ENCODE measurements at places on chromosomes 1 and 21.

- no peak for DNase-seq
Measured at GRCh38 chr1:246533371-246533905, 26.4 kb upstream of the SMYD3 start.

DNA sequence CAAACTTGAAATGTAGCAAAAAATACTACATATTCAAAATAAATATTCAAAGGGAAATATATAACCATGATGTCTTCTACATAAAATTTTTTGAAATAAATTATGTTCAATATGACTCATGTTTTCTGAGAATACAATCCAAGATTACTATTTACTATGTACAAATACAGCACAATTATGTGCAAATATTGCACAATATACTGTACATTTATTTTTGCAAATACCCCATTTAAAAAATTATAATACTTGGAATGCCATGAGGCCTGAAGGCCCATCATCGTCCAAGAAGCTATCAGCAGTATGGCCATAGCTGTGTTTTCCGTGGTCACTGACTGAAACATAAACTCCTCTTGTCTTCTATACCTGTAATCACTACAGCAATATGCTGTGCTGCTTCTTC, 12.3 kb downstream of the CCDC181 start:
- DNase-seq, result no peak

DNA sequence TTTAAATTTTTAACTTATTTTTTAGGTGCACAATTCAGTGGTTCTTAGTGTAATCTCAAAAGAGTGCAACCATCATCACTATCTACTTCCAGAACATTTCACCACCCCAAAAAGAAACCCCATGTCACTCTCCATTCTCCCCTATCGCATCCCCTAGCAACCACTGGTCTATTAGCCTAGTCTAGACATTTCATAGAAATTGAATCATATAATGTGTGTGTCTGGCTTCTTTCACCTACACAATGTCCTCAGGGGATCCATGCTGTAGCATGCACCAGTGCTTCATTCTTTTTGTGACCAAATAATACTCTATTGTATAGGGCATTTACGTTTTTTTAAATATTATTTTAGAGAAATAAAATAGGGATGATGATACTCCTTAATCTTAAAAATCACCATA, 64.7 kb downstream of the JAK1 start:
- DNase-seq, result no peak

- peak; percentile 71 for DNase-seq
Measured at GRCh38 chr1:17437580-17438317, 1.7 kb downstream of the RCC2 start.

GRCh38 chr1:59549066-59549837, 252.4 kb downstream of the FGGY start:
- DNase-seq, result no peak

- DNase-seq, result no peak
Measured at GRCh38 chr1:39926820-39927219, 25.1 kb upstream of the MYCL start.

- DNase-seq, result no peak
Measured at GRCh38 chr1:118989006-118989815, 1.1 kb upstream of the TBX15 start.

DNA sequence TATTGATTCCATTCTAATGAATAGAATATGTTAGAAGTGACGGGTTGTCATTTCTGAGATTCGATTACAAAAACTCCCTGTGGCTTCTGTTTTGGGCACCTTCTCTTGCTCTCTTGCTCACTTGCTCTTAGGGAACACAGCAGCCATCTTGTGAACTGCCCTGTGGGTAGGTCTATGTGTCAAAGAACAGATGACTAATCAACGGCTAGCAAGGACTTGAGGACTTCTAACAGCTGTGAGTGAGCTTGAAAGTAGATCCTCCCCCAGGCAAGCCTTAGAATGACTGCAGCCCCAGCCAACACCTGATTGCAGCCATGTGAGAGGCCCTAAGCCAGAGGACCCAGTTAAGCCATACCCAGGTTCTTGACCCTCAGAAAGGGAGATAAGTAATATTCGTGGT, 49.3 kb downstream of the AZIN2 start:
- no peak for DNase-seq

DNA sequence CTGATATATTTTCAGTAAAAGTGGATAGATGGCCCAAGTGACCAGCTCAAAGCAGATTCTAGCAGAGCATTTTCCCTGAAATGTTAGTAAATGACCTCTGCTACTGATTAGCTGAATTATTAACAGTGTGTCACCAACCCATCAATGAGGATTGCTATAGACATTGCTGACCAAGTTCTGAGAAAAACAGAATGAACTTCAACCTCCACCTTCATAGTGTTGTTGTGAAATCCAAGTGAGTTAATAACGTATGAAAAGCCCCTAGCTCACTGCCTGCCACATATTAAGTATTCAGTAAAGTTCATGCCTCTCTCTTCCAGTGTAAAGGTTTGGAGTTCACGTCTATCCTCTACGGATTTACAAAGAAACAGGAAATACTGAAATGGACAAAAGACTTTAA, 15.8 kb downstream of the PLPP3 start:
- DNase-seq, result no peak

GRCh38 chr21:41366522-41367151, 4.8 kb downstream of the MX2 start:
- no peak for DNase-seq

- DNase-seq, result no peak
Measured at GRCh38 chr1:30715216-30715615, 8.2 kb downstream of the MATN1 start.

- no peak for DNase-seq
Measured at GRCh38 chr1:3865606-3866160, 8.4 kb downstream of the DFFB start.

DNA sequence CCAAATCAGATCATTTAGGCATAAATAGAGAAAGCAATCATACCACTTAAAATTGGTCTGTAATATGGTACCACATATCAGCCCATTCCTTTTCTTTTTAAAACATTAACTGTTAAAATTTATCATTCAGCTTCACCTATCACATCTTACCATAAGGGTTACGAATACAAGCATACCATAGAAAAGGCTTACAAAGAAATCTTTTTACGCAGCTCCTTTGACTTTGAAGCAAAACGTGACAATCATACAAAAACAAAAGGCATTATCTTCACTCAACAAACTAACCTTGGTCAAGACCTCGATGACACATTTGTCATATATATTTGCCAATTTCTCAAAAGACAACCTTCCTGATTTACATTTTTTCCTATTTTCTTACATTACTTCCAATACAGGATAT, 169.0 kb downstream of the SMYD3 start:
- no peak for DNase-seq

GRCh38 chr1:192170196-192170984, 12.1 kb downstream of the RGS18 start:
- no peak for DNase-seq

DNA sequence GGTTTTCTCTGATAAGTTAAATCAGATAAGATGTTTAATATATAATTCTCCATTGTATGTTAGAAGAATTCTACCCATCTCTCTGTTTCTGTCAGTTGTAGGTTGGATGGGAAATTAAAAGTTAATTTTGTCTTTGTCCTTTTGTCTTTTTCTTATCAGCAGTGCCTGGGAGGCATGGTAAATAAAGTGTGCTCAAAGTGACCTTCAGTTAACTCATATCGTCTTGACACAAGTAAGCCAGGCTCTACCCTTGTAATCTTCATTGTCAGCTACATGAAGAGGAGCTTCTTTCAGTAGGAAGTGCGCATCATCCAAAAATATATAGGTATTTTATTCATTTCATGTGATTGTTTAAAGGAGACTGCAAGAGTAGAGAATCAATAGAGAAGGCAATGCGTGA, 138.9 kb upstream of the NRIP1 start:
- no peak for DNase-seq

DNA sequence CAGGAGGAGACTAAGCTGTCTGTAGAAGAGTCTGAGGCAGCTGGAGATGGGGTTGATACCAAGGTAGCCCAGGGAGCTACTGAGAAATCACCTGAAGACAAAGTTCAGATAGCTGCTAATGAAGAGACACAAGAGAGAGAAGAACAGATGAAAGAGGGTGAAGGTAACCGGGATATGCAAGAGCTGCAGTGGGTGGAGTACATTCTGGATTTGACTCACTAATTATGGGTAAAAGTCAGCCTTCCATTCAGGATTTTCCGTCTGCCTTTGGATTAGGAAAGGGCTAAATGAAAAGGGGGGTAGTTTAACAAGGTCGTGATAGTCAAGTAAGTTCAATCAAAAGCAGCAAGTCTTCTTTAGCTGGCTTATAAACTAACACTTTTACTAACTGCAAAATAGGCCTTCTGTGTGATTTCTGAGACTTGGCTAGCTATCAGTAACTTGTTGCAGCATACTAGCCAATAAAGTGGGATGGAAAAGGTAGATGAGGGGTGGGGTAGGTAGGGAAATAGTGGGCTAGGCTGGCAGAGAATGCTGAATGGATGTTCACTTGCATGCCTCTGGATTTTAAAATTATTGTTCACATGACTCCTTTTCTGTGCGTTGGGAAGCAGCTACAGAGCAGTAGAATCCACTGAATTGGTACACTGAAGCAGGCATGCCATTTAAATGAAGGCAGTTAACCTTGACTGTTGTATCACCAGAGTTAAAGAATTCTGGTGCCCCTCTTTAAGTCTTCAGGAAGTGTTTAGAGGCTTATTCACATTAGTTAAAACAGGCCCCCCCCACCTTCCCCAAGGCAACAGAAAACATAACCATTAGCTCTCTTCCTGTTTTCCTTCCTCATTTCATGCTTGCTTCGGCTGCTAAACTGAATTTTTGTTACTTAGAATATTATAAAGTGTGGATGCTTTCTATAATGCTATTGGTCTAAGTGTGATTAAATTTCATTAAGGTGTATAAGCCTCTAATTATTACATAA, 15.4 kb downstream of the CCDC17 start:
- DNase-seq, result no peak

GRCh38 chr1:53837646-53837923, 511 bp downstream of the NDC1 start:
- DNase-seq, result no peak

DNA sequence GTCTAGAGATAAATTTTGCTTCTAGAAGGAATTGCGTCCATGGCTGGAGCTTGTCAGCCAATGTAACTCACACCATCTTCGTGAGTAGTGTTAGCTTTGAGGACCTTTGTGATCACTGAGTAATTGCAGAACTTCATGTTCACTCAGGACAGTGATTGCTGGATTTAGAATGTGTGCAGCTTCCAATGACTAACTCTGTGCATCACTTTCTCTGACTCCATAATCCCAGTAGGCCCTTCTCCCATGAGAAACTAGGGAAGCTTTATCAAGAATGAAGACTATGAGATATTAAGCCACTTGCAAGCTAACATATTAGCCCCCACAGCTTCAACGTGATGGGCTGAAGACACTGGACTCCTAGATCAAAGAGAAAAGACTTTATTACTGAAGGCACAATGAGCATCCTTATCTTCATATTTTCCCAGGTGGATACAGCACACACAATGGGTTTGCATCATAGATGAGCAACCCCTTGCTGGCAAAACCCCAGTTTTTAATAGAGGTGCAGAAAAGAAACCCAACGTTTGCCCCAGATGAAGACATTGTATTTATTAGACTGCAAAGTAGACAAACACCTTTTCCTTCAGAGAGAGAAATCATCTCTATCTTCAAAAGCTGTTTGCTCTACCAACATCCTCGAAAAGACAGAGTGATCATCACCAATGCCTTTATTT, 561.0 kb downstream of the LTN1 start:
- DNase-seq, result no peak

DNA sequence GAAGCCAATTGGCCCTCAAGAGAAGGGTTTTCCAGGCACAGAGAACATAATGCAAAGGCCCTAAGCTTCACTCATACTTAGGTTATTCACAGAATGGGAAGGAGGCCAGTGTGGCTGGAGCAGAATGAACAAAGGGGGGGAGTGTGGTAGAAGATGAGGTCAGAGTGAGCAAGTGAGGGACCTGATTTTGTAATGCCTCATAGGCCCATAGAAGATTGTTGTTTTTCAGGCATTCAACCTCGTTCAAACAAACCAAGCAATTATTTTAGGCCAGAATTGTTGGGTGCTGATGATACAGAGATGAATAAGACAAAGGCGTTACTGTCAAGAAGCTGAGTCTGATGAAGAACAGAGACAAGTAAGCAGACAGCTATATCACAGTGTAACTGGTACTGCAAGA, 54.5 kb upstream of the RAP1A start:
- DNase-seq, result no peak

- no peak for DNase-seq
Measured at GRCh38 chr1:33098371-33098770, 17.4 kb downstream of the AZIN2 start.

DNA sequence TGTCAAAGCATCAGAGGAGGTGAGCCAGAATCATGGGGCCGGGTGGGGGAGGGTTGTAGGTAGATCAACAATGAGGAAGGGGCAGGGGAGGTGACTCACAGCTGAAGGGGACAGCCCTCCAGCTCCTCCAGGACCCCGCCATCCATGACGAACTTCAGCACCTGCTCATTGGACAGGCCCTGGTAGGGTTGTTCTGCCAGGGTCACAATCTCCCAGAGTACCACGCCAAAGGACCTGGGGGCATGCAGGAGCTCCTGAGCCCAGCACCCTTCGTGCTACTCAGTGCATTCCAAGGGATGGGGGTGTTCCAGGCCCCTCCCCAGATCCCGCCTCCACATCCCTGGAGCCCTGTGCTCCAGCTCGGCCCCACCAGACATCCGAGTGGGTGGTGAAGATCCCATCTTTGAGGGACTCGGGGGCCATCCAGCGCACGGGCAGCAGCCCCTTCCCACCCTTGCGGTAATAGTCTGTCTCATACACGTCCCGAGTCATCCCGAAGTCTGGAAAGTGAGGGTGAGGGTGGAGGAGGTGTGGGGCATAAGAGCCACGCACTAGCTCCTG, 17.5 kb downstream of the INSRR start:
- DNase-seq, result no peak

GRCh38 chr21:34702341-34703170, 33.8 kb downstream of the CLIC6 start:
- DNase-seq, result no peak

DNA sequence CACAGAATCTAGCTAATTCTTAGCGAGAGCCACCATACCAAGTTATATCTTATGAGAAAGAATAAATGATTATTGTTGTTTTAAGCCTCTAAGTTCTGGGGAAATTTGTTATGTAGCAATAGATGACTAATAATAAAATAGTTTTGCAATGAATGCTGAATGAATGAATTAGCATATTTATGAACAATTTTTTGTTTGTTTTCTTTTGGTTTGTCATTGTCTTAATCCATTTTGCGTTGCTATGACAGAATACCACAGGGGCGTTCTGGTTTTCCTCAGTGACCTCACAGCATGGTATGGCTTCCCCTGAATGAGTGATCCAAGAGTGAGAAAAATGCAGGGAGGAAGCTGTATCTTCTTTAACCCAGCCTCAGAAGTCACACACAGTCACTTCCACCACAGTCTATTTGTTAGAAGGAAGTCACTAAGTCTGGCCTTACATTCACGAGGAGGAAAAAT, 53.8 kb upstream of the HPDL start:
- DNase-seq, result no peak
